ENCODE measurements at places on chromosomes 11 and 22.

DNA sequence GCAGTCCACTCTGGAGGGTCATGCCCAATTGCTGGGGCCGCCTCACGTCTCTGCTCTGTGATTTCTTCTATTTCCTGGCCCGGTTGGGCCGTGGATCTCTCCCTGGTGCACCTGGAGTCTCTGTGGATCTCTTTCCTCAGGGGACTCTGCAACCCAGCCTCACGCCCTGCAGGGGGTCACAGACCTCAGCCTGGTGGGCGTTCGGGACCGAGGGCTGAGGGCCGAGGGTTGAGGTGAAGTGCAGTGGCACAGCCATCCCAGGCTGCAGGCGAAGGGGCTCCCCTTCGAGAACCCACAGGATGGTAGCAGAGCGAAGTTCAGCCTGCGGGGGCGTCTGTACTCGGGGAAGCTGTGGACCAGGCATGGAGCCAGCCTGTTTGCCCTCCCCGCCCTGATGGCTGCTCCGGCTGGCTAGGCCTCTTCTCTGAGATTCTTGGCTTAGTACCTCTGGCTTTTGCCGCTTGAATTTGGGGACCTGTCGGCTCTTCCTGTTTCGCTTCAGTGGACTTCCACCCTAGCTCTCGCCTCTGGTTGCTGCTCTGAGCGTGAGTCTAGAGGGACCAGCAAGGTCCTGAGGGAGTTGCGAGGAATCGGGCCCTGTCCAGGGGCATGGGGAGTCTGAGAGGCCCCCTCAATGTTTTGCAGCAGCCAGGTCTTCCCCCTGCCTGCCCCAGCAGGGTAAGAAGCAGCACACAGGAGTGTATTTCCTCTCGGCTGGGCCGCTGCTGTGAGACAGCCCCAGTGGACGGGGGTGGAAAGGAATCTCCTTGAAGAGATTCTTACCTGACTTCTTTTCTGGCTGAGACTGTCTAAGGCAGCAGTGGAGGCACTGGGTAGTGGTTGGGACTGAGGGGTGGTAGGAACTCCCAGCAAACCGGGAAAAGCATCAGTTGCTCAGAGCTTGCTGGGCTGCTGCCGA, 140.8 kb downstream of the TBC1D22A start:
- no peak for DNase-seq

DNA sequence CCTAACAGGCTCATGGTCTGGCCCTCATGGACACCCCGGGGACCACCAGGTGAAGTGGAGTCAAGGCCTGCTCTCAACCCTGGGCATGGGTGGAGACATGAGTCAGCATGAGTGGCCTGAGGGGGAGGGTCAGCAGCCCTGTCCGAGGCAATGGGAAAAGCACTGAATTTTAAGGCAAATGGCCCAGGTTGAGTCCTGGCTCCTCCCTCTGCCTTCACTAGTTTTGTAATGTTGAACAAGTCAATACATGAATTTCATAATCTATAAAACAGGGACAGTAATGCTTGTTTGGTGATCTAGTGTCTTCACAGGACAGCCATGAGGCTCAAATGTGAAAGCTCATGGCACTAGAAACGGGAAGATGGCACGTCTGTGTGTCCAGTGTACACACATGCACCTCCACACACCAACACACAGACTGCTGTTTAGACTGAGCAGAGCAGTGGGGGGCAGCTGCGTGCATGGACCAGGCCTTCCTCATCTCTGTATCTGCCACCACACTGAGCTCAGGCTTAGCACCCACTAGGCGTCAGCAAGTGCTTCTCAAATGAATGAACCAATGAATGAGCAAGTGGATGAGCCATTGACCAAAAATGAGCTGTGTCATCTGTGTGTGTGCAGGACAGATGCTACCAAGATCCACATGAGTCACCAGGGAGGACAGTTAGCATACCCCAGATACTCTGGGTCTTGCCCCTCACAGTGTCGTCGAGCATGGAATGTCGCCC, 63.4 kb downstream of the NRXN2 start:
- no peak for DNase-seq

DNA sequence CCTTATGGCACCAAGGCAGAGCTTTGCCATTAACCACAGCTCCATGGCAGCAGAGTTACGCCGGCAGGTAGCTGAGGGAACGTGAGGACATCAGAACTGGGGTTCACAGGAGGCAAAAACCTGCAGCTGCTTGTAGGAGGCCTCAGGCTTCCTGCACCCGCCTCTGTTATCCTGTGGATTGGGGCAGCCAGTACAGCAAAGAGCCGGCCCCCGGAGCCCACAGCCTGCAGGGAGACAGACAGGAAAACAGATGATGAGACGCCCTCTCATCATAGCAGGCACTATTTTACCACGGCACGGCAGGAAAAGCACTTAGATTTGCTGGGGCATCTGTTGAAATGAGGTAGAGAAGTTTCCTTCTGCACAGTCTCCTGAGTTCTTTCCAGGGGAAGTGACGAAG, 870.3 kb downstream of the TBC1D22A start:
- DNase-seq: no peak

DNA sequence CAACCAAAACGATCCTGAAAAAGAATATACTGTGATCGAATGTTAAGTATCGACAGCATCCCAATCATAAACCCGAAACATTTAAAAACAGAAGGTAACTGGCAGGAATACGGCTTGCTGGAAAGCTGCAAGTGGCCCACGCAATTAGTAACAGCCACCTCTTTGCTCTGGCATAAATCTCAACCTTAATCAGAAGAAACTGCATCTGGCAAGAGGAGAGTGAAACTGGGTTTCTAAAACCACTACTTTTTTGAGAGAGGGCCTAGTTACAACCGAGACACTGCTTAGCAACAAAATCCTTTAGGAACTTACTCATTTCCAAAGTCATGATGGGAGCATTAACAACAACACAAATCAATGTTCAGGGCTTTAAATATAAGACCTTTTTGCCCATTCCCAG, 7.9 kb downstream of the NCAPD3 start:
- no peak for DNase-seq

DNA sequence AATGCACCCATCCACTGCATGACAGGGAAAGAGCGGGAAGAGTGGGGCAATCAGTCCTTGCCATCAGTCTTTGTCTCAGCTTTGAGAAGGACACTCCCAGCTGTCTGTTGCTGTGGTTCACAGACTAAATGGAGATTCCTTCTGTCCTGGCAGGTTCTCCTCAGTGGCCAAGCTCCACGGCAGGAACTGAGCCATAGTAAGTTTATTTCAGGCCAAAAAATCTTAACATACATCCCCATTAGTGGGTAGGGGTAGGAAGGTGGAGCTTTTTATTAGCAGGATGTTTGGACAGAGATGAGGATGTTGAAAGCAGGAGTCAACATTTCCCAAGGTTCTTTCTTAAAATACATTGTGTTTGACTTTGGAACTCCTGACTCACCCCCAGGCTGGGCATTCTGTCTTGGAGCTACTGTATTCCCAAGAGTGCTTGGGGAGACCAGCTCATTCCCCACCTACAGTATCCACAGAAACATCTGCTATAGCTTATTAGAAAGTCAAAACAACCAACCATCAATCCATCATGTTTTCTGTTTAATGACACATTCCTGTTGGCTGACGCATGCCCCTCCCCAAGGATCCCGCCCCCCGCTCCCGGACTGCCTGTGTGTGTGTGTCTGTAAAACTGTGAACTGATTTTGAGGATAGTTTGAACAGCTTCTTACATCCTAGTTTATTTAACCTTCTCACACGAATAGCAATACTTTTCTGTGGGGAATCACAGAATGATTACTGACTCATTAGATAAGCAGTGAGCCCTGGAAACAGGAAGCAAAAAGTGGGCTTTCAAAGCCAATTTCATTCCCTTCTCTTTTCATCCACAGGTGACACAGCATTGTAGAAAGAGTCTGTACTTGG, 109.5 kb downstream of the CCDC81 start:
- no peak for DNase-seq

DNA sequence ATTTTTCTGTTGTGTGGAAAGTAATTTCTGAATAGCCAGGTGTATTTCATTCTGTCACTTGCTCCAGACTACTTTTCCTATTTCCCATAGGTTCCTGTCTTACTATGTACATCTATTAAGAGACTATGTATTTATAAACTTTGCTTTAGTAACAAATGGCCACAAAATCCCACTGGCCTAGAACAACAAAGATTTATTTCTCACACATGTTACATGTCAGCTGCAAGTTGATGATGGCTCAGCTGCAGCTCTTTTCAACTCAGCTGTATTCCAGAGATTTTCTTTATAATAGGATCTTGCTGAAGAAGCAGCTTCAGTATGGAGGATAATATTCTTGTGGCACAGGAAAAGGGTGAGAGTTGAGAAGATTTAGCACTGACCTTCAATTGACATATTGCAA, 539.6 kb upstream of the LRRC4C start:
- no peak for DNase-seq

- DNase-seq: no peak
These were observed 24.7 kb upstream of the PANX2 start for GRCh38 chr22:50145721-50146438.

DNA sequence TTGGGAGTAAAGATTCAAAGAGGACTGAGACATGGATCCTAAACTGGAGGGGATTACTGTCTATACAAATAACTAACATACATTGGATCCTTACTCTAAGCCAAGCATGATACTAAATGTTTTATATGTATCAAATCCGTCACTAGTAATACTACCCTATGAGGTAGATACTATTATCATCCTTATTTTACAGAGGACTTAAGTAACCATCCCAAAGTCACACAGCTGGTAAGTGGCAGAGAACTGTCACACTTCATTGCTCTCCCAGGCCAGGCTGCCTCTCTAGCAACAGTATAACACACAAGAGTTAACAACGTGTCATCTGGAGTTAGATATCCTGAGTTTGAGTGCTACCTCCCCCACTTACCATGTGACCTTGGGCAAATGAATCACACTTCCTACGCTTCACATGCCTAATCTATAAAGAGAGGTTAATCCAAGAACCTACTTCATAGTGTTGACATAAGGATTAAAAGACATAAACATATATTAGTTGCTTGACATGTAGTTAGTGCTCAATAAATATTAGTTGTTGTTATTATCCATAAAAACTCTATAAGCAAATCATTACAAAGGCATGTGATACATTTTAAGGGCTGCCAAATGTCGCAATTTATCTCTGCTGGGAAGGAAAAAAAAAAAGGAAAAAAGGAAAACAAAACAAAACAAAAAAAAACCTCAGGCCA, 33.8 kb upstream of the SPON1 start:
- DNase-seq: no peak

- no peak for DNase-seq
These were observed 393.7 kb downstream of the BRD1 start for GRCh38 chr22:49433717-49434611.

DNA sequence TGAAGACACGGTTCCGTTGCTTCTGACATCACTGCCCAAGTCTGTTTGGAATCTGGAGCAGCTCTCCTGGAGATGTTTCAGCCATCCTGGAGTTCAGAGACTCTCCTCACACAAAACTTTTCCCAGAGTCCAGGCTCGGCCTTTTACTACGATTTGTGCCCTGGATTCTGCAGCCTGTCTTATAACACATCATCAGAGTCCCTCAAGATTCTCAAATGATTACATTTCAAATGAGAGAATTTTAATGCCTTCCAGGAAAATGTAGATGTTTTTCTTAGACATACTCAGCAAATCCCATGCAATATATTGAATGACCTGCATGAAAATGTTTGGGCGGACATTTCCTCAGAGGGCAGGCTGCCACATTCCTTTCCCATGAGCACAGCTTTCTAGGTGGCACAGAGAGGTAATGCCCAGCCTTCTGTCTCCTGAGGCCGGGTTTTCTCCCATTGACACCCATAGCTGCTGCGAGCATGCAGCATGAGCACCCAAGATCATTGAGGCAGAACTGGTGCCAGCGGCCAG, 129.1 kb downstream of the SNX19 start:
- no peak for DNase-seq

- DNase-seq: no peak
These were observed 8.4 kb upstream of the RANBP1 start for GRCh38 chr22:20107471-20107901.

- no peak for DNase-seq
These were observed 22.7 kb upstream of the P2RY2 start for GRCh38 chr11:73195191-73196007.

GRCh38 chr11:92462821-92463220, 238.2 kb downstream of the FAT3 start:
- no peak for DNase-seq

- DNase-seq: no peak
These were observed 11.5 kb upstream of the AIFM3 start for GRCh38 chr22:20955548-20955947.

GRCh38 chr11:129281471-129282415, 89.6 kb upstream of the ARHGAP32 start:
- DNase-seq: no peak

DNA sequence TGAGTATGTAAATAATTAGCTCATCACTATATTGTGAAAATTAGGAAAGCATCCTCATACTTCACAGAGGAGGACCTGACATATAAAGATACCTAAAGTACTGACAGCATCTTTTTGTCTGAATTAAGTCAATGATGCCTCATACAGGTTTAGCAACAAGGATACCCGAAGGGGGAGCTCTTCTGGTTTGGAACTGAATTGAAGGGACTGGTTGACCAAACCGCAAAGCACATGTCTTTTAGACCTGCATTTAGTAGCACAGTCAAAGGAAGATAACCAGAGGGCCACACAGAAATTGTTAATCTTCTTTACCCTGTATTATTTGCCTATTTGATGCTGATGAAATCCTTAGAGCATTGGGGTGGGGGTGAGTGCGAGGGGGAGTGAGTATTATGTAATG, 12.9 kb upstream of the WT1 start:
- no peak for DNase-seq

GRCh38 chr22:35486116-35486631, 54.5 kb upstream of the RASD2 start:
- DNase-seq: no peak

GRCh38 chr11:112404112-112404511, 143.5 kb upstream of the PLET1 start:
- DNase-seq: no peak

GRCh38 chr11:36073411-36074203, 129.7 kb downstream of the LDLRAD3 start:
- no peak for DNase-seq

- no peak for DNase-seq
These were observed 57.9 kb downstream of the SYTL2 start for GRCh38 chr11:85752890-85753581.

DNA sequence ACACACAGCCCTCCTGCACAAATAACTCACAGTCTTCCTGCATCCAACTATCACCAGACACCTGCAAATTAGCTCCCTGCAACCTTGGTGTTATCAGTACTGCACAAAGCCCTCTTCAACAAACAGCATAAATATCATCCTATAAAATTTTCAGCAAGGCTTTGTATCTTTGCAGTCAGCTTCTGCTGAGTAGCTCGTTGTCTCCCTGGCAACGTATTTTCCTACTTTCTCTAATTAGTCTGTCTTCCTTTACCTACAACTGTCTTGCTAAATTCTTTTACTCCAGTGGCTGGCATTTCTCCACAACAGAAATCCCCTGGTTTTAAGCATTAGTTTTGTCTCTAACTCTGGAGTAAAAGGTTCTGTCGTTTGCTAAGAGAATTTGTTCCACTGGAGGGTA, 3.9 kb downstream of the OR8D4 start:
- no peak for DNase-seq

Data from progenitor cell of endocrine pancreas (in vitro differentiated cells).